Inflammatory macrophage treated with lipopolysaccharide for 4 hours (primary cell): ENCODE measurements at places on chromosomes 4 and X.

- DNase-seq, result no peak
Observed at GRCh38 chr4:23969635-23970145, 79.8 kb upstream of the PPARGC1A start.

GRCh38 chr4:8906991-8907595, 35.5 kb upstream of the HMX1 start:
- no peak for DNase-seq

DNA sequence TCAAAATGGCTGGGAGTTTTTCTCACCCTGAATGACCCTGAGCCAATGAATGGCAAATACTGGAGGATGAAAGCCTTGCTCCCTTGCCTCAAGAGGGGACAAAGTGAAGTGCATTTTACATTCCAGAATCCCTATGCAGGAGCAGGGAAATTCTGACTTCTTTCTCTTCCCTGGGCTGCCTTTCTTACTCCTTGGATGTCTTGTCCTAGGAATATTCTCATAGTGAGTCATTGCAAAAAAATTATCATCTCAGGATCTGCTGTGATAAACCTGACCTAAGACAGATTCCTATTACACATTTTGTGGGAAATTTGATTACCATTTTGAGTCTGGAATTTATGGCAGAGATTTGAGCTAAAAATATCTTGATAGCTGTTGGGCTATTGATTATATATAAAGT, 199.9 kb downstream of the TMA16 start:
- no peak for DNase-seq

GRCh38 chr4:169238445-169238844, 32.3 kb downstream of the SH3RF1 start:
- no peak for DNase-seq

- DNase-seq, result no peak
Observed at GRCh38 chr4:148344941-148345340, 97.3 kb downstream of the NR3C2 start.

DNA sequence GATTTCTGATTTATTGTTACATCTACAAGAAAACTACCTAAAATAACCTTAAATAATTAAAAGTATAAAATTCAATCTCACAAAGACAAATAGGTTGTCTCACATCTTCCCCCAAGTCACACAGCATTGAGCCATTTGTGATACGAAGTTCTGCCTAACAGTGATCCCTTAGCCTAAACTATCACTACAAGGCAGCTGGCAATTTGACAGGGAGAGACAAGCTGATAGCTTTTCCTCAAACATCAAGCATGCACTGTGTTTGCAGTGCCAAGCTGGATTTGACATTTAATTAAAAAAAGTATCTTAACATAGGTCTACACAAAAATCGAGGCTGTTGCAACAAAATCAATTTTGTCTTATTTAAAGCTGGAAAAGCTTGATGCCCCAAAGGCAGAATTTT, 464.7 kb upstream of the TRAM1L1 start:
- no peak for DNase-seq

- DNase-seq, result no peak
Observed at GRCh38 chr4:119070301-119070700, 65.3 kb upstream of the MYOZ2 start.

- DNase-seq, result peak; percentile 65
Observed at GRCh38 chr4:69749771-69750170, 10.6 kb downstream of the SULT1B1 start.

DNA sequence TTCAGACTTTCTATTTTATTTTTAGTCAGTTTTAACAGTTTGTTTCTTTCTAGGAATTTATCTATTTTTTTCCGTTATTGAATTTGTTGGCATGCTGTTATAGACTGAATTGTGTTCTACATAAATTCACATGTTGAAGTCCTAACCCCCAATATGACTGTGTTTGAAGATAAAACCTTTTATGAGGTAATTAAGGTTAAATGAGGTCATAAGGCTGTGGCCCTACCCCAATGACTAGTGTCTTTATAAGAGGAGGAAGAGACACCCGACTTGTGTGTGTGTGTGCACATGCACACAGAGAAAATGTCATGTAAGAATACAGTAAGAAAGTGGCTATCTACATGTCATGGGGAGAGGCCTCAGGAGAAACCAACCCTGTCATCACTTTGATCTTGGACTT, 146.3 kb downstream of the BRWD3 start:
- no peak for DNase-seq

- no peak for DNase-seq
Observed at GRCh38 chr4:47145630-47146029, 114.3 kb downstream of the GABRB1 start.
